ENCODE measurements at places on chromosomes 16 and 17.

GRCh38 chr17:80354336-80354735, 60.6 kb upstream of the ENDOV start:
- H3K36me3 ChIP-seq = peaks cover 94% of the 10 kb centered on the region
- no peak overlapping the region for H3K4me3 ChIP-seq
- no peaks in the 10 kb centered on the region for H3K27me3 ChIP-seq
- no peaks in the 10 kb centered on the region for H3K4me1 ChIP-seq
- DNase-seq = peak; percentile 35

- DNase-seq = no peak
- no peak overlapping the region for H3K4me3 ChIP-seq
- H3K4me1 ChIP-seq = no peaks in the 10 kb centered on the region
Observed at GRCh38 chr16:23948949-23949411, 113.2 kb downstream of the PRKCB start.

GRCh38 chr16:64983963-64984362, 137.9 kb downstream of the CDH11 start:
- no peak overlapping the region for H3K27ac ChIP-seq
- no peaks in the 10 kb centered on the region for H3K4me1 ChIP-seq
- H3K4me3 ChIP-seq = no peak overlapping the region

GRCh38 chr17:17570140-17570797, 21.2 kb downstream of the PEMT start:
- no peaks in the 10 kb centered on the region for H3K36me3 ChIP-seq
- no peak overlapping the region for H3K4me3 ChIP-seq
- peaks cover 25% of the 10 kb centered on the region for H3K4me1 ChIP-seq
- H3K27ac ChIP-seq = no peak overlapping the region
- DNase-seq = no peak
- no peaks in the 10 kb centered on the region for H3K27me3 ChIP-seq

GRCh38 chr17:49277638-49278037, 47.1 kb upstream of the PHOSPHO1 start:
- no peaks in the 10 kb centered on the region for H3K36me3 ChIP-seq
- peak; percentile 37 for DNase-seq
- no peak overlapping the region for H3K4me3 ChIP-seq
- no peak overlapping the region for H3K27ac ChIP-seq

- no peaks in the 10 kb centered on the region for H3K27me3 ChIP-seq
- no peaks in the 10 kb centered on the region for H3K36me3 ChIP-seq
- no peak overlapping the region for H3K27ac ChIP-seq
- H3K4me3 ChIP-seq = no peak overlapping the region
- DNase-seq = no peak
- no peaks in the 10 kb centered on the region for H3K4me1 ChIP-seq
Observed at GRCh38 chr17:14143688-14144087, 74.4 kb downstream of the COX10 start.
